NCI-H82 (cell line): ENCODE measurements at places on chromosomes 2 and 18.
A peak's percentile ranks its signal among the peaks of the same experiment; 100 is the strongest.

DNA sequence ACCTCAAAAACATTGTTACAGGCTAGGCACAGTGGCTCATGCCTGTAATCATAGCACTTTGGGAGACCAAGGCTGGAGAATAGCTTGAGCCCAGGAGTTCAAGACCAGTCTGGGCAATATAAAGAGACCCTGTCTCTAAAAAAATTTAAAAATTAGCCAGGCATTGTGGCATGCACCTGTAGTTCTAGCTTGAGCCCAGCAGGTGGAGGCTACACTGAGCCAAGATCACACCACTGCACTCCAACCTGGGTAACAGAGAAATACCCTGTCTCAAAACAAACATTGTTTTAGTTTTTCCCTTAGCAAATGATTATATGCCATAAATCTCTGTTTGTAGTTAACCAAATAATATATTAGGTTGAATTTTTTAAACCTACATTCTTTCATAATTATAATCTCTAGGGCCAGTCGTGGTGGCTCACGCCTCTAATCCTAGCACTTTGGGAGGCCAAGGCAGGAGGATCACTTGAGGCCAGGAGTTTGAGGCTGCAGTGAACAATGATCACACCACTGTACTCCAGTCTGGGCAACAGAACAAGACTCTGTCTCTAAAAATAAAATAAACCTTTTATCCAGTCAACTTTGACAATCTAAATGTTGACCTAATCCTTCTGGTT lies 13.3 kb upstream of the CYP20A1 start:
- peak; percentile 45 for DNase-seq

DNA sequence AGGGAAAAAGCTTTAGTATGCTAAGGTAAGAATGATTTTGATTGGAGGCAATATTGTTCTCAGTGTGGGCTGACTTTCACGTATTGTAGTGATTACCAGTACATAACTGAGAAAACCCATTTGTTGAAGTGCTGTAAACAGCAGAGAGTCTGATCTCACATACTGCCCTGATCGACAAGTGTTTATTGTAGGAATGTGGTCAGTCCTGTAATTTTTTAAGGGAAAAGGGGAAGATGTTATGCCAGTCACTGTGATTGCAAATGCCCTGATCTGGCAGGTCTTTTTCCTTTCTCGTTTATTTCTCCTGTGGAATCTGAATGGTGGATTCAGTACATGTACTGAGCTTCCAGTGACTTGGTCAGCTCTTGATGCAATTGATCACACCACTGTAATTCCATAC lies 11.5 kb downstream of the SPATS2L start:
- no peak for DNase-seq

DNA sequence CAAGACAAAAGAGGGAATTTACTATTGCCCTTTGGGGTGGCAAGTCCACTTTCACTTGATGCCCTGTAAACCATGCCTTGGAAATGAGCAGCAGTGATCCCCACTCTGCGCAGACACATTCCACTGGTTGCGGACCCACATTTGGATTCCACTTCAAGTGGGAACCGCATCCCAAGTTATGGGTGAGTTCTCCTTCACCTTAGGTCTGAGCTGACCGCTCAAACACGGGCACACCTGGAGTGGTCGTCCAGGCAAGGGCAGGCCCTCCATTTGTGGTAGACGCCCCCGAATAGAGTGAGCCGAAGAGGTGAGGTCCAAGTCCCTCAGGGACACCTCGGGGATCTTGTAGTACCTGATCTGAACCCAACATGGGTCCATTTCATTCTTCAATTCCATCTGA lies 9.8 kb upstream of the AGXT start:
- DNase-seq, result no peak

DNA sequence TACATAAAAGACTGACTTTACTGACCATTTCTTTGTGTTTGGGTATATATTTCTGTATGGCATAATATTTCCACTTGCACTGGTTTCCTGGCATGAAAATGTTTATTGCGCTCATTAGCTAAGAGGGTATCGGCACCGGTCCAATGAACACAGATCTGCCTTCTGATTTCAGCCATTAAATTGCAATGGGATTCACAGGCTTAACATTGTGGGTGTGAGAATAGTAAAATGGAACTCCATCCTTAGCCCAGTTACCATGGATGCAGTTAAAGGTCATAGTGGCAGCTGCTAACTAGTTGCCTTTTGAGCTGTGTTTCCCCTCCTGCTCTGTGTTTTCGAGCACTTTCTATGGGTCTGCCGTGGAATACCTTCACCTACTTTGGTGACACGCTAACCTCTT lies 352.6 kb upstream of the POU3F3 start:
- no peak for DNase-seq

DNA sequence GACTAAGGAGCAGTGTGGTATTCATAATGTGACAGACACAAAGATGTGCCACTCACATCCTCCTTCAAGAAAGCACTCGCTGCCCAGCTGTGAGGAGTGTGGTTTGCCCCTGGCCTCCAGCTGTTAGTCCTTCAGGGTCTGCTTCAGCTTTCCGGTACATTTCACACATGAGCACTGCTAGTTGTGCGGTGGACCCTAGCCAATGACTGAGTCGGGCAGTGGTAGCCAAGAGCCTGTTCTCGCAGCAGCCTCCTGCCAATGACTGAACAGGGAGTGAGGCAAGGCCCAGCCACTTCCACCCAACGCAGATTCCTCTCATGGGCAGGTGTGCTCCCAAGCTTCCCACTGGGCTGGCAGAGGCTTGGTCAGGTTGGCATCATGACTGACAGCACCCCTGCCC lies 254.3 kb downstream of the RBM43 start:
- DNase-seq, result no peak

- DNase-seq, result no peak
Measured at GRCh38 chr2:233824373-233824772, 30.0 kb downstream of the HJURP start.

DNA sequence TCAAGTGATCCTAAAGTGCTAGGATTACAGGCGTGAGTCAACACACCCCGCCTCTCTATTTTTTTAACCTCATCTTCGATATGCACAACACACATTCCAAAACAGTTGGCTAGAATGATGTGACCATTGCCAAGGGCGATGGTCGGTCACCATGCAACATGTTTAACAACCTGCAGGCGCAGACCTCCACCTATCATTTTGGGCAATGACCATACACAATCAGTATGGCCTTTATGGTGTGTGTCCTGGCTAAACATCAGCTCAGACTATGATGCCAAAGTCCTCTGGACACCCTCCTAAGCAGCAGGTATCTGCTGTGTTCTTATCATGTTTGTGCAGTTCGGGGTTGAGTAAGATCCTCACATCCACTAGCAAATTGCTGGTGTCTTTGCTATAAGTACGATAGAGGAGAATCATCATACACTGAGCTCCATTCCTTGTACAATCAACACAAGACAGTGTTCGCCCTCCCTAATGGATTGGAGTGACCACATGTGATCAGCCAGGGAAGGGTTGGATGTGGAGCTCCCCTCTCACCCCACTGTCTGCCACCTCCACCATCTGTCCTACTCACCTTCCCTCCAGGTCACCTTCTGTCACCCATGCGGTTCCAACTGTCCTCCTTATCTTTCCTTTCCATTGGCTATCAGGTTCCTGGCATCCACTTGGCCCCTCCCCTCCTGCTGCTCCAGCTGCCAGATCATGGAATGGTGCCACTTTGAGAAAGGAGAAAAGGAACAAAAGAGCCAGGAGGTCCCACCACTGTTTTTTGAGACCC lies 7.9 kb upstream of the RNF152 start:
- peak; percentile 86 for DNase-seq

- no peak for DNase-seq
Measured at GRCh38 chr2:152508446-152508845, 173.5 kb downstream of the FMNL2 start.
